ENCODE measurements at places on chromosomes 11 and 22.

- DNase-seq = no peak
These were observed 9.2 kb downstream of the XBP1 start for GRCh38 chr22:28791124-28791523.

GRCh38 chr11:60777106-60777505 is 8.0 kb upstream of the MS4A10 start:
- no peak for DNase-seq

DNA sequence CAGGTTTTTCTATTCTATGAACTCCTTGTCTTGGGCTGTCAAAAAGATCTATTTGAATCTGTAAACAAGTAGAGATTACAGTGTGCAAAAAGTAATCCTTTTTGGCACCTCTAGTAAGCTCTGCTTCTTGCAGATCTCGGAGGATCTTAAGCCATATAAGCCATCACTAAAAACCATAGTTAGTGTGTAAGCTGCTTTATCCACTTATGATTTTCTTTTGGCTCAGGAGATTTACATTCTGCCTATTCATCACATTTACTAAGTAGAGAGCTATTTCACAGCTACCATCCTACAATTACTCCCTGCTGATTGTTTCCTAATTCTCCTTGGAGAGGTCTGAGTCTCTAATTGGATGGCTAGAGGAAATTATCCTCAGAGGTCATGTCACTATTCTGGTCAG is 385.7 kb downstream of the AASDHPPT start:
- no peak for DNase-seq

GRCh38 chr11:72885749-72886609 is 71.8 kb downstream of the ATG16L2 start:
- no peak for DNase-seq

DNA sequence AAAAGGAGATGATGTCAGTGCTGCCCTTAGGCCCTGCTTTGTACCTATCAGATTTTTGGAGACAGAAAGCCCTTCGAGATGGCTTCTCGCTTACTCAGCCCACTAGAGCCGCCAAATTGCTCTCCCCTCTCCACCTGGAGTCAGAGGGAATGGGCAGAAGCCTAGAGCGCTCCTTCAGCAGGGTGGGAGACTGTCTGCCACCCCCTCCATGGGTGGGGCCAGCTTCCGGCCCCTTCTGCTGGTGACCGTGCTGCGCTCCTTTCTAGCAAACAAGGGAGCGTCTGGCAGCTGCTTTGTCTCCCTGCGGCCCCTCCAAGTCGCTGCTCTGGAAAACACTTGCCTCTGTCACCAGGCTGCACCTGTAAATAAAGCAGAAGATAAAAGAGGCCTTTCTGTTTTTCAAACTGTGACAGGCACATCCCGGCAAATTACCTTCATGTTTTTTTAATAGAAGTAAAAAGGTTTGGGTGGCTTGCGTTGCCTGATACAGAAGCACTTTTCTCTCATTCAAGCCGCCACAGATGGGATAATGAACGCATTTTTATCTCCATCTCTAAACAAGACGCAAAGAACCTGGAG is 145.7 kb upstream of the NECTIN1 start:
- no peak for DNase-seq

- no peak for DNase-seq
These were observed 116.0 kb downstream of the KIRREL3 start for GRCh38 chr11:126884594-126884993.

GRCh38 chr11:103167166-103167565 is 57.9 kb downstream of the DYNC2H1 start:
- DNase-seq = no peak

DNA sequence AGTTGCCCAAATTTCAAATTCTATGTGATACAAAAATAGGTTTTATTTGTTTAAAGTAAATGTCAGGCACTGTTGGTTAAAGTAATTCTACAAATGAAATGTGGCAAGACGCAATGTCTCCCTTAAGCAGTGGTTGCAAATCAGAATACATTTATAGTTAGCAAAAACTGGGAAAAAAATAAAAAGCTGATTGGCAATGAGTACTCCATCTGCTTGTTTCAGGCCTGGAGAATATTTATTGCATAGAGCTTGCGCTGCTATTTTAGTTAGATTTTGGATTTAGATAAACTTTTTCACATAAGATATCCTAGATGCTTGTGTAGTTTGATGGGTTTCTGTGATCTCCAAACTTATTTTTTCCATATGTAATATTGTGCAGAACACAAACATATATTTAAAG is 224.0 kb upstream of the MPPED2 start:
- DNase-seq = no peak

GRCh38 chr11:105315287-105315686 is 175.7 kb upstream of the CARD18 start:
- DNase-seq = no peak

DNA sequence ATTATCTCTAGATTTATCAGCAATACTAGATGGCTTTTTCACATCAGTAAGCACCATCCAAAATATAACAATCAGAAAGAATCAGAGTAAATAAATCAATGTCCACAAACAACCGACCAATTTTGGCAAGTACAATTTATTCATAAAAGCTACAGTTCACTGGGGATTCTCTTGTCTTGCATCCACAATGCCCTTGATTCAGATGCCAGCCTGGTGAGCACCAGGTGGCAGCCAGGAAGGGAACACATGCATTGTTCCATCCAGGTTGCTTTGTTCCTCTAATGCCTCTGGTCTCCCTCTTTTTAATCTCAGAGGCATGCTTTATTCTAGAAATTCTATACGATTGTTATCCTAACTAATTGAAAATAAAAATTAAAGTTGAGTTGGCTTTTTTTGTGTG is 242.1 kb upstream of the KIRREL3 start:
- no peak for DNase-seq

DNA sequence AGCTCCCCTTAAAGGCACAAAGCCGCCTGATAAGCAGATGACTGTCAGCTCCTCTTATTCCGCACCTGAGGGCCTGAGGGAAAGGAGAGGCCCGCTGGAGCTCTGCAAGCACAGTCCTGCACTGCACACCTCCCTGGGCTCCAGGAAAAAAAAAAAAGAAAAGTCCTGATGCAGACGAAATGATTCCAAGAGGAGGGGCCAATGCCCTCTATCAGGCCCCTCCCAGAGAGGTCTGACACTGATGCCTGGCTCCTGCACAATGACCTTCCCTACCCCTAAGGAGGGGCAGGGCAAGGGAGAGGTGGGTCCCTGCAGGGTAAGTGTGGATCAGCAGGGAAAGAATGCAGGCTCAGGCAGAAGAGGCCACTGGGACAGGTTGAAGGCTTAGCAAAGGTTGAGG is 572.7 kb downstream of the SOX6 start:
- no peak for DNase-seq

DNA sequence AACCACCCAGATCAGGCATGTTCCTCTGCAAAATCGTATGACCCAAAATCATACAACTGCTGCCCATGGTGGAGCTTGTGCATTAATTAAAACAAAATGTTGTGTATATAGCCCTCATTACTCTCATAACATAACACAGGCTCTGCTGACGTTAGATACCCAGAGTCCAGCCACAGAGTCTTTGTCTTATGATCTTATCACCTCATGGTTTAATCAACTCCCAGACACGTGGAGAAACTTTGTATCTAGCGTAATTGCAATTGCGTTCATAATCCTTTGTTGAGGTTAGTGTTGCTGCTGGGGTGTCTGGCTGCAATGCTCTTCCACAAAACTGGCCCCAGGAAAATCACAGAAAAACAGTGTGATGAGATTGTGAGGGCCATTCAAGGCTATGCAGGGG is 5.0 kb upstream of the APOL1 start:
- no peak for DNase-seq

- no peak for DNase-seq
These were observed 9.6 kb upstream of the RANBP1 start for GRCh38 chr22:20106205-20106848.

DNA sequence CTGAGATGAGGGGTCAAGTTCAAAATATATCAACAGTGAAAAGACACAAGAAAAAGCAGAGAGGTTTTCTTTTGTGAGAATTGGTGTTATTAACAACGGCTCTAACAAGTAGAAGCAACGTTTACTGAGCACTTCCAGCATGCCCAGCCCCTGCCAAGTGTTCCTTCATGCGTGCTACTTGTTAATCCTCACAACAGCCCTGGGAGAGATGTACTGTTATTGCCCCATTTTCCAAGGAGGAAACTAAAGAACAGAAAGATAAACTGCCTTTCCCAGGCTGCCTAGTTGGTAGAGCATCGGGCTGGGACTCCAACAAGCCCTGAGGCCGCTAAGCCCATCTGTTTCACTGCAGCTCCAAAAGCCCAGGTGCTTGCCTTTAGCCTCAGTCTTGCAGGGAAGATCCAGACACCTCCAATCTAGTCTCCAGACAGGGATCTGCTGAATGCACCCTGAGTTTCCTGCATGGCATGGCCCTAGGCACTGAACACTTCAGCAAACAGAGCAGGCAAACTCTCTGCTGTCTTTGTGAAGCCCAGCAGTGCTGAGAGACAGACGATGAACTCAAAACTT is 25.5 kb downstream of the SPATA19 start:
- DNase-seq = no peak

- no peak for DNase-seq
These were observed 73.7 kb upstream of the AMOTL1 start for GRCh38 chr11:94694309-94695060.

GRCh38 chr11:60874421-60875365 is 7.4 kb downstream of the ZP1 start:
- no peak for DNase-seq

GRCh38 chr11:63564784-63565350 is 1.7 kb upstream of the PLAAT2 start:
- no peak for DNase-seq

DNA sequence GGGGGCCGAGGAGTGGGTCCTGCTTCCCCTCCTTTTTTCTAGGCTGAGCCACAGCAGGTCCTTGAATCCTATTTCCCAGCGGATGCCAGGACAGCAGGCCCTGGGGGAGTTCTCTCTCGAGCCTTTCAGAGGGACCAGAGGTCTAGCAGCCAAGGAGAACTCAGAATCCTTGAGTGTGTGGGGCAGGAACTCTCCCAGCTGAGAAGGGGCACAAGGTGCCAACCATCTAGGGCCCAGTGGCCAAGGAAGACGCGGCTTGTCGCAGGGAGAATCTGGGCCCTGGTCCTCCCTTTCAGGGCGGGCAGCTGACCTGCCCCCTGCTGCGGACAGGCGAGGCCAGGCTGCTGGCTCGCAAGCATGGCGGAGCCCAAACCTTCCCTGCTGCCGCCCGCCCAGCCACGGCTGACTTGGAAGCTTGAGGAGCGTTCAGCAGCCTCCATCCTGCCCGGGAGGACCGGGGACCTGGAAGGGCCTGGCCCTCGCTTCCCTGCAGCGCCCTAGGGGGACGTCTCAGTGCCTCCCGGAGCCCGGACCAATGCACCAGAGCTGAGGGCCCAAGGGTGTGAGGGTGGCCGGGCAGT is 972 bp upstream of the TSSC4 start:
- no peak for DNase-seq

- DNase-seq = no peak
These were observed 95.8 kb downstream of the TP53I11 start for GRCh38 chr11:44854741-44855492.

- DNase-seq = no peak
These were observed 183.2 kb upstream of the PITPNB start for GRCh38 chr22:28102151-28102812.

DNA sequence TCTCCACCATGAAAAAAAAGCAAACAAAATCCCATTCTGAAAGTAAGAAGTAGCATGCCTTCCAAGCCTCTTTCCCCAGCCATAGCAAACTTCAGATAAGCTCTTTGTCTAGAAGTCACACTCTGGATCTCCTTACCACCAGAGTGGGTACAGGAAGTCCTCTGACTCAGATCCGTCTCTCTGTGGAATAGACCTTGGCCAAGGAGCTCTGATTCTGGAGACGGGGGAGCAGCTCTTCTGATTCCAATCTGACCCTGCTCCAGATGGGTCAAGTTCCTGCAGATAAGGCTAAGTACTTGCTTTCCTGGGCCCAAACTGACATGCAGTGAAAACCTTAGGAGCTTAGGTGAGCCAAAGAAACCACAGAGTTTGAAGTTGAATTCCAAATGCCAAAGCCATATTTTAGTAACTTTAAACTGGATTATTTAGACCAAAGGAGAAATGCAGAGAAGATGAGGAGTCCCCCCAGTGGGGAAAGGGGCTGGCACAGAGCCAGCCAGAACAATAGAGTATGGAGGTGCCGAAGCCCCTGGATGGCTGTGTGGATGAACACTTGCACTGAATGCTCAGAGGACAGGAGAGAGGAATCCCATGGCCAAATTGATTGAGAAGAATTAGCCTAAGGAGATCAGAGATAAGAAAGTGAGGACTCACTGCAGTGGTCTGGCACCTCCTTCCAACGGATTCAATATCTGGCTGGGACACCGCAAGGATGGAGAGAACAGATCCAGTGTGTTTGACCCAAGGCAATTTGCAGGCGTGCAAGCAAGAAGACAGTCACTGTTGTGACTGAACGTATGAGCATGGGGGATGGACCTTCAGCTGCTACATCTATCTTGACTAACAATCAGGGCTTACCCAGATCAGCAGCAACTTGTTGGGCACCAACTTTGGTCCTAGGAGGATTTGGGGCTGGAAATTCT is 54.9 kb downstream of the ENDOD1 start:
- no peak for DNase-seq

GRCh38 chr11:72546866-72547265 is 112.5 kb upstream of the CLPB start:
- DNase-seq = no peak

GRCh38 chr11:100562128-100562527 is 125.0 kb upstream of the ARHGAP42 start:
- no peak for DNase-seq

DNA sequence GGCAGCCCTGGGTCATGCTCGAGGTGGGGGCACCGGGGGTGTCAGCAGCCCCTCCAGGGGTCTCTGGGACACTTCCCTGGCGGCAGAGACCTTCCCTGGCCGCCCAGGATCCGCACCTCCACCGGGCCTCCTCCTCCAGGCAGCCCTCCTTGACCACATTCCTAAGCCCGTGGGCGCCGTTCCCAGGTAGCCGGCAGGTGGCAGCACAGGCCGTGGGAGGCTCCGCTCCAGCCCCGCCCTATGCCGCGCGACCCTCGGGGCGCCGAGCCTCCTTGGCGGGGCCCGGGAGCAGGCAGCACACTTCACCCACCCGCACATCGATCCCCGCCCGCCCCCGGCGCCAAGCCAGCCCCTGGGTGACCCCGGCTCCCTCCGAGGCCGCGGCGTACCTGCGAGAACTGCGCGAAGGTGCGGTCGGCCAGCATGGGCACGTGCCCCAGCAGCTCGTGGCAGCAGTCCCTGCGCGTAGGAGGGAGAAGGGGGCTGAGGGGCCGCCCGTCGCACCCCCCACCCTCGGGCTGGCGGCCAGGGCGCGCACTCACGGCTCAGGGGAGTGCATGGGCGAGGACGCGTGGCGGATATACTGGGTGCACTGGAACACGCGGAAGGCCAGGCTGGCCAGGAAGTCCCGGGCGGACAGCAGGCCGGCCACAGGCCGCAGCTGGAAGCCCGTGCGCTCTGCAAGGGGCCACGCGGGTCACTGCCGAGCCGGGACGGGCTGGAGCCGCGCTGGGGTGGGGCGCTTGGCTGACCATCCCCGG is 5.3 kb upstream of the INS start:
- peak; percentile 32 for DNase-seq

DNA sequence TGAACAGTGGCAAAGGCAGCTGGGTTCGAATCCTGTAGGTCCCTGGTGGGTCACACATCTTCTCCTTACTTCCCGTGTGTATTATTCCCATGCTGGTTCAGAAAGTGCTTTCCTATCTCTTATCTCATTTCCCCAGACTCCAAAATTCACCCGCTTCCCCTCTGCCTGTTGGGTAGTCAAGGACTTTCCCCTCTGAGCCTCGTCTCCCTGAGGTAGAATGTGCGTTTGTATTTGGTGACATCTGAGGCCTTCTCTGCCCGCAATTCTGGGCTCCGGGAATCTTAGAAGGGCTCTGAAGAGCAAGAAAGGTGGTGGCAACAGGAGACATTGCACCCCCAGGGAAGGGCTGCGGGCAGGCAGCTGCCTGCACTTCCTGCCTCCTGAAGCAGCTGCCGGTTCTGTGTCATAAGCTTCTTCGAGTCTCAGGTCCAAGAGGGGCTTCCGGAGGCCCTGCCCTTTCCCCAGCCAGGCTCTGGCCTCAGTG is 5.9 kb downstream of the LRRC32 start:
- no peak for DNase-seq
